ENCODE measurements at places on chromosomes 13 and 19. TPM values are rescaled to one million over a fixed set of nuclear protein-coding genes. Genes with fewer than 3 reads are reported as not detected.

GRCh38 chr19:5536337-5536894, 31.3 kb downstream of the TINCR start:
- no peaks in the 10 kb centered on the region for H3K27me3 ChIP-seq
- H3K4me1 ChIP-seq = peaks cover 21% of the 10 kb centered on the region
- H3K4me3 ChIP-seq = peak overlapping the region; percentile 16
- peak; percentile 84 for DNase-seq

DNA sequence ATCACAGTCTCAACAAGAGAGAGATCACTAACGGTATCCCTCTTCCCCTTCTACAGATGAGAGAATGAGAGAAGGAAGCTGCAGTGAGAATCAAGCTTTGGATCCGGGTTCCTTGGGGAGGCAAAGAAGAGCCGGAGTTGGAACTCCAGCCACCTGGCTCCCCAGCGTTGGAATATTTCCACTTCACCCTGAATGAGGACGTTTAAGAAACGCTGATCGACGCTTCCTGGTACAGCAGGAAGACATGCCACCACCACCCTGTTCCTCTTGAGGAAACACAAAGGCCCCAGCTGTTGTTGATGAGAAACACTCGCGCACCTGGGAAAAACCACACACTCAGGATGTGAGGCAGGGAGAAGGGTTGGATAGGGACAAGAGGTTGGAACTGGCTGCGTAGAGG, 11.3 kb upstream of the CACNG8 start:
- H3K4me3 ChIP-seq = no peak overlapping the region
- no peaks in the 10 kb centered on the region for H3K4me1 ChIP-seq
- no peaks in the 10 kb centered on the region for H3K36me3 ChIP-seq

The ATXN8OS gene
- not detected for total RNA-seq

The SYDE1 gene
- 9.3 TPM for total RNA-seq

- peak overlapping the region; percentile 65 for H3K4me3 ChIP-seq
- peaks cover 55% of the 10 kb centered on the region for H3K4me1 ChIP-seq
- H3K27ac ChIP-seq = peak overlapping the region; percentile 89
- H3K27me3 ChIP-seq = no peaks in the 10 kb centered on the region
Measured at GRCh38 chr19:926589-927350, 935 bp downstream of the ARID3A start.

- no peaks in the 10 kb centered on the region for H3K36me3 ChIP-seq
- H3K27ac ChIP-seq = no peak overlapping the region
- H3K4me1 ChIP-seq = no peaks in the 10 kb centered on the region
- no peak overlapping the region for H3K4me3 ChIP-seq
Measured at GRCh38 chr13:95982144-95982543, 71.1 kb downstream of the UGGT2 start.

The PSPN gene
- total RNA-seq = 1.8 TPM
